ENCODE measurements at places on chromosomes 2 and 18.

DNA sequence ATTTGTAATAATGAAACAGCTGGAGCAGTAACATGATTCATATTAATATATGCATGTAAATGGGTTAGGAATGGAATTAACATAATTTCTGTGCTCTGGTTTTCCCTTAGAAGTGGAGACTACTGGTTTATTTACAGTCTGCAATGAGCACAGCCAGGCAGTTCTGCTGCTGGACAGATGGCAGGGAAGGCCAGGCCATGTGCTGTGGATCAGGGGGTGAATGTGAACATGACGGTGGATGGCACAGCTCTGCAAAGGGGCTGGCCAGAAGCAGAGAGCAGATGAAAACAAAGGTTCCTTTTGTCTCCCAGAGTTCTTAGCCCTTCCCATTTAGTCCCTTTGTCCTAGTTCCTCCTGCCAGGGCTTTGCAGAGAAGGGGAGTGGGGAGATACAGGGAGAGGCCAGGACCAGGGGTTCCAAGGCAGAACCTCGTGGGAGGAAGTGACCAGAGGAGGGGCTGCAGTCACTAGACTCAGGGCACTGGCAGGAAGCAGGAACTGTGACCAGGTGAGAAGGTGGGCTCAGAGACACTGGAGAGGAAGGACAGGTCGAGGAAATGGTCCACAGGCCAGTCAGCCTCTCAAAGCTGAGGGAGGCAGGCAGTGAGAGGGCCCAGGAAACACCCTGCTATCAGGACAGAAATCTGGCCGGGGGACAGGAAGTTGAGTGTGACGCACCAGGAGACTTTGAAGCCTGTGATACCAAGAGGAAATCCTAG lies 112.9 kb upstream of the ATP8B1 start:
- no peak for DNase-seq

DNA sequence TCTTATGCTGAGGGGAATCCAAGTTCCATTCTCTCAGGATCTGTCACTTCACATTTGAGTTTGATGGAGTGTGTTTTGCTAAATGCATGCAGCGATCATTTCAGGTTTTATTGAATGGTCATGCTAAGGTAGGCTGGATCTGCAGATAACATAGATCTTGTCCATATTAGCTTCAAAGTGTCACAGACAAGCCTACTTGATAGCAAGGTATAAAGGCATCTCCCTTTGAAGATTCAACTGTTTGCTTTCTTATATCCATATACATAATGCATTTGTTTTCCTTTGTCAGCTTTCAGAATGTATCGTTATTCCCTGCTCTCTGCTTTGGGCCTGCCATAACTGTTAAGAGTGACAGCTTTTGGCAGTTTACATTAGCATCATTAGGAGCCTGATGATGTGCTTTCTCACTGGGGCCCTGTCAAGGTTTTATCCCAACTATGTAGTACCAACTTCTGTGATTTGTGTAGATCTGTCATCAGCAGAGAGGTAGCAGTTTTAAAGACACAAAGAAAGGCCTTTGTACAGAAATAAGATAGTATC lies 604.3 kb upstream of the CDH7 start:
- no peak for DNase-seq

DNA sequence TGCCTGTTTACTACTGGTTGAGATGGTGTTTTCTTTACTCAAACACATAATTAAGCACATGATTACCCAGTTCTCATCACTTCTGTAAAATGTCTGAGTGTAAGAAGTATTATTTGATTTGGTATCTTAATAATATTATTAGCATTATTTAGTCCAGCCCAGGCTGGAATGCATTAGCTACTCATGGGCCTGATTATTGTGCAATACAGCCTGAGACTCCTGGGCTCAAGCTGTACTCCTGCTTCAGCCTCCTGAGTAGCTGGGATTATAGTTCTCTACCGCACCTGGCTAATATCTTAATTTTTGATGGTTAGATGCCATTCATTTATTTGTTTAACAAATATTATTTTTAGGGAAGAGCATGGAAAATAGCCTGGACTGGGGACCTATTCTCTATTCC lies 197.6 kb upstream of the MC4R start:
- DNase-seq, result no peak

DNA sequence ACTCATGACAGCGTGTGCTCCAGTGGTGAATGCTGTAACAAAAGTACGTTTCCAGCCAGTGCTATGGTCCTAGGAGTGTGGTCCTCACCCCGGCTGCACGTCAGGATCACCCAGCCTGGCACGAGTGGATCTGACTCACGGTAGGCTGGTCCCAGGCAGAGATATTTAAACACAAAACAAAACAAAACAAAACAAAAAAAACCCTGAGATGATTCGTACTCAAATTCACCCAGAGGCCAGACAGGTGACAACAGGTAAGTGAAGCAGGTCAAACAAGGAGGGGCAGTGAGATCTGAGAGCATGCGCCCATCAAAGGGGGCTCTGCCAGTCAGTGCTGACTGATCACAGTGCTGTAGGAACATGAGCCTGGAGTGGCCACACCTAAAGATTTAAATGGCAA lies 43.2 kb downstream of the C2orf76 start:
- DNase-seq, result no peak

- no peak for DNase-seq
Observed at GRCh38 chr2:28095622-28096021, 205.1 kb downstream of the BABAM2 start.

DNA sequence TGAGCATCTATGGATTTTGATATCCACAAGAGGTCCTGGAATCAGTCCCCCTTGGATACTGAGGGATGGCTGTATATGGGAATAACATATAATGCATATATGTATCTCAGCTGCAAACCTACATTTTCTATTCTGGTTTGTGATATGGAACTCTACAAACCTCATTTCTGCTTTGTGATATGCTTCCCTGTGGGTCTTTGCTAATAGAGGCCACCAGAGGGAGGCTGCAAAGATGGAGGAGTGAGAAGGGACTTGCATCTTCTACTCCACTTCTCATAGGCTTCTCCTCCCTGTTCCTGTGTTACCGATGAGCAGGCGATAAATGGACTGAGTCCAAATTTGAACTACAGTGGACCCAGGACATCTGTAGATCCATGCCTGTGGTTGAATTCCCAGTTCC lies 37.8 kb downstream of the ARID5A start:
- DNase-seq, result no peak

GRCh38 chr18:67276638-67277037 lies 239.9 kb downstream of the DSEL start:
- no peak for DNase-seq

GRCh38 chr2:178978667-178979066 lies 71.3 kb downstream of the CCDC141 start:
- no peak for DNase-seq

GRCh38 chr2:145160855-145161254 lies 640.9 kb upstream of the ZEB2 start:
- no peak for DNase-seq

DNA sequence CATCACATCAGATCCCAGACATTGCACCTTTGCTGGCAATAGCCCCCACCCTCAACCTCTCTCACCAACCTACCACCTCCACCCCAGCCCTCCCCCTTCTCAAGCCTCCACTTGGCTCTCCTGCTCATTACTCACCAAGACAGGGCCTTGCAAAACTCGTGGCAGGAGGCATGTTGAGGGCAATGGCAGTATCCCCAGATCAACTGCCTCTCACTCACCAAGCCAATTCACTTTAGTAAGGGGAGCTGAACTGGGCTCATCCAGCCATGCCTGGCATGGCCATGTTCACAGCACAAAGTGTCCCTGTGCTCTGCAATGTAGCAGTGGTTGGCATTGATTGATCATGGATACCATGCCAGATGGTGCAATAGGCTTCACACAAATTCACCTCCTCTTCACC lies 46.3 kb upstream of the TEX51 start:
- DNase-seq, result peak; percentile 4

DNA sequence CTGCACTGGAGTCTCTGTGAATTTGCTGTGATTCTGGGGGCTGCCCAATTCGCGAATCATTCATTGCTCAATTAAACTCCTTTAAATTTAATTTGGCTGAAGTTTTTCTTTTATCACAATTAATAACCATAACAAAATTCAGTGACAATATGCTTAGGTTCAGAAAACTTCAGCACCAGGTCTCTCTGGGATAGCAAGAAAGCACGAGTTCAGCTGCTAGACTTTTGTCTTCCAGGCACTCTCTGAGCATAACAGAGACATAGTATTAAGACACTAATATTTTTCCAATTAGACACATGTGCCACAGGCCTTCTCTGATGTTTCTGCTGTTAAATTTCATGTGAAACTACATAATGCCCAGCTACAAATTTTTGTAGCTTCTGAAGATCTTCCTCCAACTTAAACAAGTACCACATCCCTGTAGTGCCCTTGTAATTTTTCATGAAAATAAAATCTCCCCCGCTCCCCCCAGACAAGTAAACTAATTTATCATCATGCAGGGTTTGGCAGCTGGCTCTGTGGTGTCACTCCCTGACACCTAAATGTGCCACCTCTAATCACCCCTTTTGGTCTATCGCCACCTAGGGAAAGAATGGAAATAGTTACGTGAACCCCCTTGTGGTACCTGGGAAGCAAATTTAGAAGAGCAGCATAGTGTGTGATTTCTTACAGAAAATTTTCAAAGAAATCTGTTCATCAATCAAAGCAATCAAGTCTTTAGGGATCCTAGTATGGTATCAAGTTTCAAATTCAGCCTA lies 94.1 kb downstream of the CSRNP3 start:
- DNase-seq, result no peak

- peak; percentile 86 for DNase-seq
Observed at GRCh38 chr2:220198896-220199295, 571.5 kb downstream of the SLC4A3 start.

DNA sequence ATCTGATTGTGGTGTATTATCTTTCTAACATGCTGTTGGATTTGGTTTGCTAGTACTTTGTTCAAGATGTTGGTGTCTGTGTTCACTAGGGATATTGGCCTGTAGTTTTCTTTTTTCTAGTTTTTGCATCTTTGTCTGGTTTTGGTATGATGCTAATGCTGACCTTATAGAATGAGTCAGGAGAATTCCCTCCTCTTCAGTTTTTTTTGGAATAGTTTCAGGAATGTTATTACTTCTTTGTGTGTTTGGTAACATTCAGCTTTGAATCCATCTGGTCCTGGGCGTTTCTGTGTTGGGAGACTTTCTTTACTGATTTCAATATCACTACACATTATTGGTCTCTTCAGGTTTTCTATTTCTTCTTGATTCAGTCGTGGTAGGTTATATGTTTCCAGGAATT lies 124.2 kb upstream of the EPB41L5 start:
- DNase-seq, result peak; percentile 62

- DNase-seq, result no peak
Observed at GRCh38 chr2:199988151-199988550, 32.8 kb downstream of the MAIP1 start.

DNA sequence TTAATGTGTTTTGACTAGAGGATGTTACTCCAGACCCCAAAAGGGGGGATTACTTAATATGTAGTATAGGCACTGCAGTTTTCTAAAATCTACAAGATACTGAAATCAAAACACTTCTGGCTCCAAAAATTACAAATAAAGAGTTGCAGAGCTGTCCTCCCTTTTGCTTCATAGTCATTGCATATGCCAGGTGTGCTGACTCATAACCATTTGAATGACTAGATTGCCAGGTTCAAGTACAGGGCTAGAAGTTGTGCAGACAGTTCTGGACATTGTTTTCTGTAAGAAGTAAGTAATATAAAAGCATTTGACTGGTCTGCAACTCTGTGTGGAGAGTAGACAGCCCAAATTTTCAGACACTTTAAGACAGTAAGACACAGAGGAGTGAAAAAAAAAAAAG lies 6.7 kb downstream of the CWC22 start:
- DNase-seq, result no peak
